ENCODE measurements at places on chromosomes 16 and 17.

- DNase-seq, result no peak
Measured at GRCh38 chr17:45060382-45060796, 728 bp upstream of the NMT1 start.

DNA sequence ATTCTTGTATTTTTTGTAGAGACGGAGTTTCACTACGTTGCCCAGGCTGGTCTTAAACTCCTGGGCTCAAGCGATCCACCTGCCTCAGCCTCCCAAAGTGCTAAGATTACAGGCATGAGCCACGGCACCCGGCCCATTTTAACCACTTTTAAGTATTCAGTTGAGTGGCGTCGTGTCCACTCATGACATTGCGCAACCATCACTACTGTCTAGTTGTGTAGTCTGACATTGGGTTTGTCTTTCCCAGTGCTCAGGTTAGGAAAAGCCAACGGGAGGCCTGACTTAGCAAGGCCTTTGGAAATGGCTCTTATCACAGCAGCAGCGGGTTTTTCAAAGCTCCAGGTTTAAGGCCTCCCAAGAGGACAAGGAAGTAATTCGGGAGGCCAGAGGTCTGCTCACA, 58.7 kb downstream of the LITAF start:
- no peak for DNase-seq

DNA sequence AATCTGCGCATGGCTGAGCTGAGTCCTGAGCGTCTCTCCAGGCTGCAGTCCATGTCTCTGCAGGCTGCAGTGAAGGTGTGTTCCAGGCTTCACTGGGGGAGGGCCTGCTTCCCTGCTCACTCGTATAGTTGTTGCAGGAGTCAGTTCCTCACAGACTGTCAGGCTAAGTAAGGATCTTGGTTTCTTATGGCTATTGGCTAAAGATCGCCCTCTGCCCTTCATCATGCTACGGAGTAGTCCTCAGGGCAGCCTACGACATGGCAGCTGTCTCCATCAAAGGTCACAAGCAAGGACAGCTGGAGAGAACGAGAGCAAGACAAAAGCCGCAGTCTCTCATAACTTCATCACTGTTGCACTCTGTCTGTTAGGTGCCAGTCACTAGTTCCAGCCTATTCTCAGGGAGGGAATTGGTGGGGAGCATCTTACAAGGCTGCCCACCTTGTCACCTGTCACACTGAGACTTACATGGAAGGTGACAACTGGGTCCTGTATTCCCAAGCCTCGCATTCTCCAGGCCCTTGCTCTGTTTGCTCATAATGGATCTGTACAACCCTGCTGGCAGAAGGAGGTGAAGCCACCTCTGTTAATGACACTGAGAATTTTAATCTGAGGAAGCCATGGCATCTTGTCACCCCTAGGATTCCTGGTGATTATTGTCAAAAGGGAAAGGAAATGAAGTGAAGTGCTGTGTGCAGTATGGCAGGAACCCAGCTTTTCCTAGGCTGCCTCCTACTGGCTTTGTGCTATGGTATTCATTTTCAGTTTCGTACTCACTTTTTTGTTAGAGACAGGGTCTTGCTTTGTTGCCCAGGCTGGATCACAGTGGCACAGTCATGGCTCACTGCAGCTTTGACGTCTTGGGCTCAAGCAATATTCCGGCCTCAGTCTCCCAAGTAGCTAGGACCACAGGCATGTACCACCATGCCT, 43.4 kb downstream of the MFSD11 start:
- peak; percentile 30 for DNase-seq

DNA sequence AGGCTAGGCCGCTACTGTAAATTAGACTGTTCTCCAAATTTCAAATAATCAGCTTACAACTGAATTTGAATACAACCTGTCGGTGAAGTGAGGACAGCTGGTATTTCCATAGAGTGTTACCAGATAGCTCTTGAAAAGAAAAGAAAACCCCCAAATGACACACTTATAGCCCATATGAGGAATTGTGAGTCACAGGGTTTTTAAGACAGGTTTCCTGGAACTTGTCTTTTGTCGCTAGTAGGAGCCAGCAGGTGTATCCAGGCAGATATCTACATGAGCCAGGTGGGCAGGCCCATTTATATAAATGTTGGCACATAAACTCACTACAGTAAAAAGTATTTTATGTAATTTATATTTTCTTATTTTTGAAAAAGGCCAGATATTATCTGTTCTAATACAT, 24.0 kb downstream of the TNRC6A start:
- no peak for DNase-seq

GRCh38 chr16:76946879-76947278, 244.1 kb upstream of the MON1B start:
- DNase-seq, result no peak

- no peak for DNase-seq
Measured at GRCh38 chr17:56173026-56173425, 19.8 kb downstream of the ANKFN1 start.

GRCh38 chr17:16987830-16988601, 16.1 kb upstream of the TNFRSF13B start:
- peak; percentile 87 for DNase-seq

GRCh38 chr17:8484465-8484864, 48.8 kb downstream of the NDEL1 start:
- no peak for DNase-seq

GRCh38 chr17:28416703-28417311, 10.8 kb upstream of the SLC46A1 start:
- peak; percentile 73 for DNase-seq

- DNase-seq, result no peak
Measured at GRCh38 chr17:82983510-82984248, 95.7 kb upstream of the METRNL start.

DNA sequence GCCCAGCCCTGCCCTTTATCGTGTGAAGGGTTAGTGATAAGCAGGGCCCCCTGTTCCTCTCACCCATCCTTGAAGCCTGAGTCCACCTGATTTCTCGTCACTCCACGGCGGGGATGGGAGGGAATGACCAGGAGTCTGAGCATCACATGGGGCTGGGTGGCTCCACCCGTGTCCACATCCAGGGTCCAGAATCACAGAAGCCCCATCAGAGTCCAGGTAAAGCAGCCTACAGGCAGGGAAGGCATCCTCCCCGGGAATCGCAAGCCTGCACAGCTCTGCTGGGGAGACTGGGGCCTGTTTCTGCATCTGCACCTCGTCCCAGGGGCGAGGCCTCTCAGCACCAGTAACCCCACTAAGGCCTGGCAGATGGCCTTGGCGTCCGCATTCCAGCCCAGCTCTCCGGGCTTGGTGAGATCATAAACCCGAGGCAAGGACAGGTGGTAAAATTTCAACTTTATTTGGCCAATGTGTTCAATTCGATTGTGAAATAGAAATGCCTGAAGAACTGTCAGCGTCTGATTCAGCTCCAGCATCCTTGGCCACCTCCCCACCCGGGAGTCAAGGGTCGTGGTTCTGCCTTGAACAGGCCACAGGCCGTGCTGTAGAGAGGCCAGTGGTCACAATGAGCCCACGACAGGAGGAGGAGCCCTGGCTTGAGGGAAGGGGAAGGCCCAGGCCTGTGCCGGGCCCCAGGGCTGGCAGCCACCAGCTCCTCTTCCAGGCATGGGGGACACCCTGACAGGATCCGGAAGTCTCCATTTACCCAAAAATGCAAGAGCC, 8.1 kb upstream of the PPP1R27 start:
- no peak for DNase-seq

DNA sequence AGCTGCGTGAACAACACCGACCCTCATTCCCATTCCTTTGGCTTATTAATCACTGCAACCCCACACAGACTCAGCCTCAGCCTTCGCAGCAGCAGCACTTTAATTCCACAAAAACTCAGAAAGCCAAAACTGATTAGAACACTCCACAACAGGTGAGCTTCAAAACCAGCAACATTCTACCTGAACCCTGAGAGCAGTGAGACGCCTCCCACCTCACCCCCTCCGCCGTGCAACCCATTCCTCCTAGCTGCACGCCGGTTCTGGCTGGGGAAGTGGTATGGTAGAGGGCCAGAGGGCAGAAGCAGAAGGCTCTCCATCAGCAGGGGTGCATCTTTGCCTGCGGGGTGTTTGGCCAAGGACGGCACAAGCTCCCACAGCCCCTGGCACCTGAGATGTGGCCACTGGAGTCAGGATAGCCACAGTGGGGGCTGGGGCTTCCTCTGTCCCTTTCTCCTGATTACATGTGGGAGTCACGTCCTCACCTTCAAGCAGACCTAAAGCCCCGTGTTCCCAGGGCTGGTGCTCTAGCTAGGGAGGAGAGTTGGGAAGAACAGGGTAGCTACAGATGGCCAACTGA, 1.6 kb downstream of the BORCS6 start:
- DNase-seq, result peak; percentile 33

DNA sequence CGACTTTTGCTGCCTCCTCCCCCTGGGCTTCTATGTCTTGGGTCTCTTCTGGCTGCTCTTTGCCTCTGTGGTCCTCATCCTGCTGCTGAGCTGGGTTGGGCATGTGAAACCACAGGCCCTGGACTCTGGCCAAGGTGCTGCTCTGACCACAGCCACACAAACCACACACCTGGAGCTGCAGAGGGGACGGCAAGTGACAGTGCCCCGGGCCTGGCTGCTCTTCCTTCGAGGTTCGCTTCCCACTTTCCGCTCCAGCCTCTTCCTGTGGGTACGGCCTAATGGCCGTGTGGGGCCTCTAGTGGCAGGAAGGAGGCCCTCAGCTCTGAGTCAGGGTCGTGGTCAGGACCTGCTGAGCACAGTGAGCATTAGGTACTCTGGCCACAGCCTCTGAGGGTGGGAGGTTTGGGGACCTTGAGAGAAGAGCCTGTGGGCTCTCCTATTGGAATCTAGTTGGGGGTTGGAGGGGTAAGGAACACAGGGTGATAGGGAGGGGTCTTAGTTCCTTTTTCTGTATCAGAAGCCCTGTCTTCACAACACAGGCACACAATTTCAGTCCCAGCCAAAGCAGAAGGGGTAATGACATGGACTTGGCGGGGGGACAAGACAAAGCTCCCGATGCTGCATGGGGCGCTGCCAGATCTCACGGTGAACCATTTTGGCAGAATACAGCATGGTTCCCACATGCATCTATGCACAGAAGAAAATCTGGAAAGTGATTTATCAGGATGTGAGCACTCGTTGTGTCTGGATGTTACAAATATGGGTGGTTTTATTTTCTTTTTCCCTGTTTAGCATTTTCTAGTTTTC, 2.3 kb downstream of the GP1BA start:
- no peak for DNase-seq

DNA sequence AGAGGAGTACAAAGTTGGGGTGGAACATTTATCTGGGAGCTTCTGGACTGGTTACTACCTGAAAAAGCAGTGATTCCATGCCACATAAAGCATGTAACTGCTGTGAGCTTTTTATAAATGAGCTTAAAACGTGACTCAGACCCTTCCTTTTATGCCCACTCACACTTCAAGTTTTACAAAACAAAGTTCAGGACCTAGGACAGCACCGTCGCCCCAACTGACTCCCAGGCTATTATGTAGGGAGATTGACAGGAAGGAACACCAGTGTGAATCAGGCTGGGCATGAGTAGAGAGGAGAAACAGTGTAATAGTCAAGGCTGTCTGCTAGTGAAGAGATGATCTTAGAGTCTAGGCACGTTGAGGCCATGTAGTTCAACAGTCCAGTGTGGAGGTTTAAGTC, 91.6 kb upstream of the DNAH9 start:
- no peak for DNase-seq

GRCh38 chr17:61816538-61816937, 46.8 kb downstream of the BRIP1 start:
- DNase-seq, result no peak

DNA sequence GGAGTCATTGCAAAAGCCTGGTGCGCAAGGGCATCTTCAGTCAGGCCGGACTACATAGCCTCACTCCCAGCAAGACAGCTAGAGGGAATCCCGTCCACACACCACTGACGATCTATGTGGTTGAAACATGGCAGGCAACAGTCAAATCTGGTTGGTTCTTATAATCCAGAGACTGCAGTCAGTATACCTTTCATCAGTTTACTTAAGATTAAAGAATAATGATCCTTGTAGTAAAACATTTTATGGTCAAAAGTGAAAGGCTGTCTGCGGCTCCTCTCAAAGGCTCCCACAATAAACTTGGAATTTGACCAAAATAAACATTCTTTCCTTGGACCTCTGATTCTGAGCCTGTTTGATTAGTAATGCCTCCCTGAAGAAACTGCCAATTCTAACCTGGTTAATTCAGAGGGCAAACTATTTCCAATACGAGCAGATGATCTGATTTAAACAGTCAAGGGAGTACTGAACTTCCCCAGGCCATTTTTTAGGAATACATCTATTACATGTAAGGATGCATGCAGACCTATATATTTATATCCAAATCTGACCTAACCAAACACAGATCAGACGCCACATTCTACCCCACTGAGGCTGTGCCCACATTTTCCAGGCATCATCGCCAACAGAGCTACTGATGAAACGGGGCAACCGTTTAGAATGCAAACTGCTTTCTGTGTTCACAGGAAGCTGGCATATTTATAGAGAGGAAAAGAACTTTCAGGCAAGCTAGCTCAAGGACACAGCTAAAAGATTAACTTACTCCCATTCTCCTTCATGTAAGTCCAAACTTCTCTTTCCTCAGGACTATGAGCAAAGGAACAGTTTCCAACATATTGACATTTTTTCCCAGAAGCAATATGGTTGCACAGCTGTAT, 15.3 kb upstream of the TXNDC11 start:
- DNase-seq, result no peak

GRCh38 chr16:56192635-56192945, 1.3 kb downstream of the GNAO1 start:
- DNase-seq, result no peak

DNA sequence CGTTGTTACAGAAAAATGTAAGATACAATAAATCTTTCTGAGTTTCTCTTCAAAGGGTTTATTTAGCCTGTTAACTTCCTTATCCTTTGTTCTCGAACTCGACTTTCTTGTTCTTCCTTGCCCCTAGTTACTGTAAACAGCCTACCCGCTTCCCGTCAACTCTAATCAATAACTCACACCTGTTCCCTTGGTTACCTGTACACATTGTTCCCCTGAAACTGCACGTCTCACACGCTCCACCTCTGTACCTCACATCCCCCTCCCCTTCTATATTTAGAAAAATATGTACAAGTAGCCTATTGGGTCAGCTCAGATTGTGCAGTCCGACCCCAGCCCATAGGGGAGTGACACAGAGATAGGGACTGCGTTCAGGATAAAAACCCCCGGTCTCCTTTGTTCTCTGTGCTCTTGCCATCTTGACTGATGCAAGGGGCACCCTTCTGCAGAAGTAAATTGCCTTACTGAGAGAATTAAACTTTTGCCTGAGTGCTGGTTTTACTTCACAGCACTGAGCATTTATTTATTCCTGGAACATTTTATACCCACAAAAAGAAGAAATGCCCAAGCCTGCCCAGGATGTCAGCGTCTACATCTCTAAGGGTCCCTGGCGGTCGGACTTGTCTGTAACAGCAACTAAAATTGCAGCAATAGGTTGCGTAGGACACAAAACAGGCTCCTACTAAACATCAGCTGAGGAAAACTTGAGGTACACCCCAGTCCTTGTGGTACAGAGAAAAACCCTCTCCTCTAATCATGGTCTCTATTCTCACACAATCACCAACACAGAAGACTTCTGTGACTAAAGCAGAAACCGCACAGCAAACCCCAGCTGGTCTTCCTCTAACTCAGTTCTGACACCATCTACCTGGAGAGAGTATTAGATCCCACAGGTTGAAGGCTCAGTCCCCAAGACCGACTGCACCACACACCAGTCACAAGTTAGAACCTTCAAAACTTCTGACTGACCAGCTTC, 11.3 kb downstream of the WDR45B start:
- no peak for DNase-seq

- DNase-seq, result no peak
Measured at GRCh38 chr16:30927789-30928378, 4.5 kb downstream of the FBXL19 start.

- DNase-seq, result no peak
Measured at GRCh38 chr17:81905424-81905875, 3.4 kb downstream of the NPB start.

Data from CD4-positive, CD25-positive, alpha-beta regulatory T cell (primary cell).